Activated T-helper 1 cell treated with Interleukin-2 at 50 U/mL for 16 hours (primary cell): ENCODE measurements at places on chromosomes 13 and 19.

GRCh38 chr13:44365008-44365407, 8.6 kb upstream of the SERP2 start:
- no peak for DNase-seq

DNA sequence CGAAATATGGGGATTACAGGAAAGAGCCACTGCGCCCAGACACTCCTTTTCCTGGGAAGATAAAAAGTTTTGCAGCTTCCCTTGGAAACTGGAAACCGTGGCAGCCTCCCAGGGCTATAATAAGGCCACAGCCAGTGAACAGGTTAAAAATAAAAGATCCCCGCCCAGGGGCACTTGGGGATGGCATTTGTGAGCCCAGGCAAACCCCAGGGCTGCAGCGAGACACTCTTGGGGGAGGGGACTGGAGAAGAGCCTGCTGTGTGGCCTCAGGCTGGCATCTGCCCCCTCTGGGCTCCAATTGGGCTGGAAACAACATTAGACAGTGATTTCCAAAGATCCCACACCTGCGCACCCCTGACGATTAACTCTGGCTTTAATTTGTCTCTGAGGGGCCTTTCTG, 11.2 kb downstream of the FEM1A start:
- no peak for DNase-seq

DNA sequence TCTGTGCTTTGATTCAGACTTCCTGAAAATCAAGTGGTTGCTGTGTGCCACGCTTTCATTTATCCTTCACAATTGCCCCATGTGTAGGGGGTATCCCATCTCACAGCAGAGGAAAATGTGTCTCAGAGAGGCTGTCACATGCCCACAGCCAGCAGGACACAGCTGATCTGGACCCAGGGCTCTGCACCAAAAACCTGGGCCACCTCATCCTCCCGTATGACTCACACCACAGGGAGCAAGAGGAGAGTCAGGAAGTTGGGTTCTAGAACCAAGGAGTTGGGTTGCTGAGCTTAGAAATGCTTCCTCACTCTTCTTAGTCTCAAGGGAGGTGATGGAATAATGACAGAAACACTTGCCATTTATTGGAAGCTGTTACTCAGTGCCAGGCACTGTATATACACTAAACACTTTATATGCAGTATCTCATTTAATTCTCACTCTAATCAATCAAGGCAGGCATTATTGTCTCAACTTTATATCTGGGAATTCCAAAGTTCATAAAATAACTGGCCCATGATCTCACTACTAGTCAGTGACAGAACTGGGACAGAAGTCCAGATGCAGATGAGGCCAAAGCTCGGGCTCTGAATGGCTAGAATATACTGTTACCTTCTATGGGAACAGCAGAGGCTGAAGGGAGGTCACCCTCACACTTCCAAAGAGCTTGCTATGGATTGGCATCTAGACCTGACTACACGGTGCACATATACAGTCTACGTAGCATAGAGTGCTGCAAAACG, 47.7 kb upstream of the ATP12A start:
- DNase-seq: no peak

- no peak for DNase-seq
These were observed 146.4 kb downstream of the KDM4B start for GRCh38 chr19:5115351-5115750.

DNA sequence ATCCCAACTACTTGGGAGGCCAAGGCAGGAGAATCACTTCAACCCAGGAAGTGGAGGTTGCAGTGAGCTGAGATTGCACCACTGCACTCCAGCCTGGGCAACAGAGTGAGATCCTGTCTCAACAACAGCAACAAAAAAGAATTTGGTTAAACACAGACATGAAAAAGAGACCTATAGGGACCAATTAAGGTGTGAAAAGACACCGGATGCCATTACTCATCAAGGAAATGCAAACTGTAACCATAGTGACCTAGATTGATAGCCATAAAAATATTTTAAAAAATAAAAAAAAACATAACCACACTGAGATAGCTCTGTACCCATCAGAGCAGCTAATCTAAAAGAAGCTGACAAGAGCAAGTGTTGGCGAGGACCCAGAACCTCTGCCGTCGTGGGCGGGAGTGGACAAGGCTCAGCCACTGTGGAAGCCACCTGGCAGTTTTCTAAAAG, 37.1 kb upstream of the ISYNA1 start:
- no peak for DNase-seq

DNA sequence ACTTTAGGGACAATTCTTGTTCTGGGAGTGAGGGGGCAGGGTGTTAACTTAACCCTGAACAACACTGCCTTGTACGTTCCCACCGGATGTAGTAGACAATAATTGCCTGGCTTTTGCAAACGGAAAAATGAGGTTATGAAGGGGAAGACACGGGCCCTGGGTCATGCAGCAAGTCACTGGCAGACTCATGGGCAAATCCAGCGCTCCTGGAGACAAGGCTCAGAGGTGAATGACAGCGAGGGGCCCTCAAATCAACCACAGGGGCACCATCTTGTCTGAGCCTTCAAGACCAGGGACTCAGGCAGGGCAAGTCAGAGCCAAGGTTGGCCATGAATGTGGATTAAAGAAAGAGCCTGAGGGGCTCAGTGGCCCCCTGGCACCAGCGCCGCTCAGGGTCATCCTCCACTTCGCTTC, 2.8 kb downstream of the RASA3 start:
- no peak for DNase-seq

GRCh38 chr19:343451-343931, 1.1 kb downstream of the MIER2 start:
- DNase-seq: no peak

- no peak for DNase-seq
These were observed 15.0 kb downstream of the PAK4 start for GRCh38 chr19:39140594-39140993.

- DNase-seq: no peak
These were observed 57.9 kb downstream of the LNX2 start for GRCh38 chr13:27562457-27562856.

- DNase-seq: no peak
These were observed 51.3 kb downstream of the STK24 start for GRCh38 chr13:98525456-98526181.

DNA sequence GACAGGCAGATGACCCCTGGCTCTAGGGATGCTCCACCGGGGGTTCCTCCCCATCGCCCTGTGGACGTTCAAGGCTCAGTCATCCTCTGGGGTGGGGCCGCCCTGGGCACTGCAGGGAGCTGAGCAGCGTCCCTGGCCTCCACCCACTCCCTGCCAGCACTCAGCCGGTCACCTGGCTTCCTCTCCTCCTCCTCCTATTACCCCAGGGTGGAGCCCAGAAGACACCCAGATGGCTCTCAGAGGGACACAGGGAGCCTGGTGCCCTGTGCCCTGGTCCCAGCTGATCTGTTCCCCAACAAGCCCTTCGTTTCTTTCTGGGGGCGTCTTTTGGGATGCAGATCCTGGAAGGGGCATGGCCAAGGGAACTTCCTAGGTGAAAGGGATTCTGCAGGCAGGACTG, 3.7 kb upstream of the MKNK2 start:
- no peak for DNase-seq

DNA sequence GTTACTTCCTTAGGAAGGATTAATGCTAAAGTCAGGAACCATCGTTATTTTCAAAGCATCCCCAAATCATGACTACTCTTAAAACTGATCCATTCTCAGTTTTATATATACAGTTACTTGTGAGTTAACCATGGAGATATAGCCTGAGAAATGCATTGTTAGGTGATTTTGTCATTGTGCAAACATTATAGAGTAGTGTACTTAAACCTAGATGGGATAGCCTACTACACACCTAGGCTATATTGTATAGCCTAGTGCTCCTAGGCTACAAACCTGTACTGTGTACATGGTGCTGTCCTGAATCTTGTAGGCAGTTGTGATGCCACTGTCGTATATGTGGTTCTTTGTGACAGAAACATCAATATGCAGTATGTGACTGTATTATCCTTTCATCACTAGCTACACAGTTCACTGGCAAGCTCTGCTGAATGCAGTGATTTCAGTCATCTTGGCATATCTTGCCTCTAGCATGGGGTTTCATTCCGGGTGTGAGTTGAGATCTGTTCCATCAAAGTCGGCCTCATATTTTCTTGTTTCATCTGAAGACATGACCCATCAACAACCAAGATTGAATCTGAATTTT, 45.3 kb downstream of the CDK8 start:
- no peak for DNase-seq

DNA sequence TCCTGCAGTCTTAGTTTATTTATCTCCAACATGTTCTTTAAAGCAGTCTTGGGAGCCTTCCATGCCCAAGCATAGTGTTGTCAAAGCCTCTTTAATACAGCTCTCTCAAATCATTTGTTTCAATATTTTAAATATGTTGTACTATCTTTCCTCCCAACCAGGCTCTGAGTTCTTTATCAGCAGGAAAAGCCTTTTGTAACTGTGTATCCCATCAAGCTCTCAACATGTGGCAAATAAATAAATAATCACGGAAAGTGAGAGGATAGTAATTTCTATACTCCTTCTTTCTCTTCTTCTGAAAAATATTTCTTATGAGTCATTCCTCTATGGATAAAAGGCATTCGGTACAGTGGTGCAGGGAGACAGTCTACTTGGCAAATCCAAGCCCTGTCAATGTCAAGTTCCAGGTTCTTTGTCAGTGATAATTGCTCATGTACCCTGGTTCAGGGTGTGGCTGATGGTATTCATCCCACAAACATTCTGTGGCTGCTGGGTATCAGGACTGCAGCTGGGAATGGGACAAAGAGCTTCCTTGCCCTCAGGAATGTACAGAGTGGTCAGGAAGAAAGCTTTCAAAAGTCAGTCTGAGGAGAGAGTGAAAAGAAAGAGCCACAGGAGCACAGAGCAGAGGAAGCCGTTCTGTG, 384.3 kb downstream of the EFNB2 start:
- DNase-seq: no peak

- DNase-seq: no peak
These were observed 6.5 kb downstream of the SLC25A30 start for GRCh38 chr13:45411631-45412030.

GRCh38 chr19:49157445-49158224, at the start of gene TRPM4:
TRPM4 (plus strand) TSS chr19:49157792; CDS start chr19:49157867, 75 bp downstream.
- no peak for DNase-seq

GRCh38 chr13:27524981-27525975, 74.9 kb upstream of the MTIF3 start:
- DNase-seq: no peak

DNA sequence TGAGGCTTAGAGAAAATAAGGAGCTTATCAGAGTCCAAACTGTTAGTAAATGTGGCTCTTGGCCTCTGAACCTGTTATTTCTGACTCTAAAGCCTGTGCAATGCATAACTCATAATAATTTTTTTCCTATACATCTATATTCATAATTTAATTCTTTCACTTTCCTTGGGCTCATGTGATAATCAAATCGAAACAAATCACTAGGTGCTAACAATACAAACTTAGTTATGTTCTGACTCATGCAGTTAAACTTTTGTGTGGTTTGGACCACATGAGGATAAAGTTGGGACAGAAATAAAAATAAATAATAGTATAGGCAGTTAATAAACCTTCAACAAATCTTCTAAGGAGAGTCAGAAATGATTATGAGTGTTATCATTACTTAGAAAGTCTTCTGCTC, 1629.0 kb downstream of the OLFM4 start:
- no peak for DNase-seq

DNA sequence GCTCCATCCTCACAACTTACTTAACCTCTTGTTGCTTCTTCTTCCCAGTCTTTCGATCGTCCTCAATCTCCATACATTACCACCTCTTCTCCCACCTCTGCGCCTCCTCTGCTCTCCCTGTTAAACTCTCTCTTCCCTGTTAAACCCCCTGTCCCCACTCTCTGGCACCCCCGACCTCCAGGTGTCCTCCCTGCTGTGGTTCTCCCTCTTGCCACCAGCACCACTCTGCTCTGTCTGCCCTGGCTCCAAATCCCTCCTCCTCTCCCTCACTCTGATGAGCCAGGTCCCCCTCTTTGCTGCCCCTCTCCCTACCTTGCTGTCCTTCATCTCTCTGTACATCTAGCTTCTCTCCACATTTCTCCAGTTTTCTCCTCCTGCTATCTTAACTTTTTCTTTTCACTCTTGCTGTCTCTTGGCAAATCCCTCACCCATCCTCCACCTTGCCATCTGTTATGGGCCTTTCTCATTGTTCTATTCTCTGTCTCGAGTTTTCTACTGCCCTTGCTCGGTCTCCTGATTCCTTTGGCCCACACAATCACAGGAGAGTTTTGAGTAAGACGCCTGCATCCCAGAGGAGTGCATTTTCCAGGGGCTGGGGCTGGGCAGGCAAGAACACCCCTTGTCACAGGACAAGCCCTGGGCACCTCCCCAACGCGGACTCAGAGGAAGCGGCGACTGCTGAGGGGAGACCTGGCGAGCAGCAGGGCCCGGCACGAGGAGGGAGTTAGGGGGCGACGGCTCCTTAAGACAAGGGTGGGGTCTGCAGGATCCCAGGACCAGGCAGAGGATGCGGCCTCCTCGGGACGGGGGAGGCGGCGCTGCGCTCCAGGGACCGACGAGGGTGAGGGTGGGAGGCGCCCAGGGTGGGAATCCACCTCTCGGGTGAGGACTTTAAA, 21.4 kb upstream of the ERVV-1 start:
- no peak for DNase-seq

- no peak for DNase-seq
These were observed 281.0 kb downstream of the ATP8A2 start for GRCh38 chr13:25652764-25653163.

GRCh38 chr19:37403403-37403802, 32.5 kb downstream of the ZNF527 start:
- DNase-seq: no peak

- DNase-seq: no peak
These were observed 78.9 kb downstream of the RXFP2 start for GRCh38 chr13:31818236-31818635.

DNA sequence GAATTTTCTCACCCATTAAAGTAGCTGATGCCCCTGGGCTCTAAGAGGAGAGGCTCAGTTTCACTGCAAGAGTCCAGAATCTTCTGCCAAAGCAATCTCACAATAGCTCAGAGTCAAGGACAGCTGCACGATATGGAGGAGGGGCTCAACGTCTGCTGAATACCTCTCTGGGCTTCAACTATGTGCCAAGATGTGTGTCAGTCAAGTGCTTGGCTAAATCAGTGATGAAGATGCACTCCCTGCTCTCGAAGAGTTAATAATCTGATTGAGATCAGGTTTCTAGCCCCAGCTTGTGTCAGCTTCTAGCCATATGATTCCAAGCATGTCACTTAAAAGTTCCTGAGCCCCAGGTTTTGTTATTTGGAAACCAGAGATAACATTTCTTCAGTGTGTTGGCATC, 46.8 kb downstream of the KLF12 start:
- no peak for DNase-seq

DNA sequence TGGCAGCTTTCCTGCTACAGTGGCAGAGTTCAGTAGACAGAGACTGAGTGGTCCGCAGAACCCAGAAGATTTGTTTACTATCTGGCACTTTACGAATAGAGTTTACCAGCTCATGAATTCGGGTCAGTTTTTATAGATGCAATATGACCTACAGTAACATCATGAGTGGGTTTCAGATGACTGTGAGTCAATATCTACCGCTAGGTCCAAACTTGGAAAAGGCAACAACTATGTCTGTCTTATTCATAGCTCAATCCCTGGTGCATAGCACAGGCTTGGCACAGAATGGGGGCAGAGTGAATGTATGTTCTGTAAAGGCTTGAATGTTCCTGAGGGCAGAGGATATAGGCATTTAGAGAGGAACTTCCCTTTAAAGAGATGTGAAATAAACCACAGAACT, 65.2 kb downstream of the RAP2A start:
- DNase-seq: no peak
